ENCODE measurements at places on chromosomes 3 and 15.
A peak's percentile ranks its signal among the peaks of the same experiment; 100 is the strongest.

DNA sequence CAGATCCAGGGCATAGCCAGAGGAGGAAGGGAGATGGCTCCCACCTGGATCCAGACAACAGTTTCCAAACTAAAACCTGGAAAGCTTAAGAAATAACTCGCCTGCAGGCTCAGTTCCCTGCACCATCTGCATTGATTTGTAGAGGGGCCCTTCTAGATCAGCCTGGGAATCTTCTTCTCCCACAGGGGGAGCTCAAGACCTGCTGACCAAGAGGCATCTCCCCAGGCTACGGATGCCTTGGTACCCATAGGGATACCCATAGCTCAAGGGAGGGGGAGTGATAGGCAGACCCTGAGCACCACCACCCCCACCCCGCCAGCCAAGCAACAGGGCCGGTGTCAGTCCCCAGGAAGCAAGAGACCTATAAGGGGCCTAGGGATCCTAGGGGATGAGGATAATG is 28.0 kb upstream of the DCLK3 start:
- DNase-seq = peak; percentile 24

- peak; percentile 56 for DNase-seq
Observed at GRCh38 chr15:80934761-80935221, 54.8 kb downstream of the MESD start.

DNA sequence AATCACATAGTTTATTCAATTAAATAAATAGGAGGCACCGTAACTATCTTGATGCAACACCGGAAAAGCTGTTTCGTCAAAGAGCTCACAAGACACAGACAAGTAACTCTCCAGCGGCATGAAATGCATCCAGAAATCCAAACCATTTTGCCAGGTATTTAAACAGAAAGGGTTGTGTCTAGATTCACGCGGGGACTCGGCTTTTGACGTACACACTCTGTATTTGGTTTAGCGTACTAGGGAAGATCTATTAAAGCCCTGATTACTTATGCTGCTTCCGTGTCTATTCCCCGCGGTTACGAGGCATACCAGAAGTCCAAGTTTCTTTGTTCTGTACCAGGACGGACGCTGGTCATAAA is 718 bp downstream of the BNIP2 start:
- DNase-seq = peak; percentile 73

DNA sequence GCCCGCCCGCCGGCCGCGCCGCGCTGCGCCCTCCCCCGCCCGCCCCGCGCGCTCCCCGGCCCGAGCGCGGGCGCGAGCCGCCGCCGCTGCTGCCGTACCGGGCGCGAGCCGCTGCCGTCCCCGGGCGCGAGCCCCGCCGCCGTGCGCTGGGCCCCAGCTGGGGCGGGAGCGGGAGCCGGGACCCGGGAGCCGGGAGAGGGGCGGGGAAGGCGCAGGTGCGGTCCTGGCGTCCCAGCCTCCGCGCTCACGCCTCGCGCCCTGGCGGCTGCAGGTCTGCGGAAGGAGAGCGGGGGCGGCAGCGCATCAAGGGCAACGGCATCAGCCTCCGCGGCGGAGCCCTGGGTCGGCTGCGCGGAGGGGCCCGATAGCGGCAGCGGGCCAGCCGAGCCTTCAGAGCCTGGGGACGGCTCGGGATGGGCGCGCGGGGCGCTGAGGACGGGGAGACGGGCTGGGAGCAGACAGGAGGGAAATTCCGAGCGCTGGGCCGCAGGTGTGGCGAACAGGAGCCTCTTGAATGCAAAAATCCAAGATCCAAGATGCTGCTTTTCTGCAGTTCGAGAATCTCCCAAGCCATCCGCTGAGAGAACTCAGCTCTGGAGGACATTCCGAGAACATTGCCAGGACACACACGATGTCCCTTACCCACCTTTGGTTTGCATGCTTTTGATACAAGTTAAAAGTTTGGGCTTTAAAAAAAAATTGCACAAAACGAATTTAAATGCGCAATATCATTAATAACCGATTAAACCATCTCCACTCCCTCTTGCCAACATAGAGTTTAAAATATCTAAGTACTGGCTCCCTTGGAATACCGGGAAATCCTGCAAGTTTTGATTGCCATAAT is 251.1 kb downstream of the TJP1 start:
- DNase-seq = no peak

GRCh38 chr3:148400754-148401153 is 296.9 kb upstream of the AGTR1 start:
- DNase-seq = peak; percentile 82

GRCh38 chr3:48157950-48158376 is 30.3 kb downstream of the CDC25A start:
- peak; percentile 74 for DNase-seq

DNA sequence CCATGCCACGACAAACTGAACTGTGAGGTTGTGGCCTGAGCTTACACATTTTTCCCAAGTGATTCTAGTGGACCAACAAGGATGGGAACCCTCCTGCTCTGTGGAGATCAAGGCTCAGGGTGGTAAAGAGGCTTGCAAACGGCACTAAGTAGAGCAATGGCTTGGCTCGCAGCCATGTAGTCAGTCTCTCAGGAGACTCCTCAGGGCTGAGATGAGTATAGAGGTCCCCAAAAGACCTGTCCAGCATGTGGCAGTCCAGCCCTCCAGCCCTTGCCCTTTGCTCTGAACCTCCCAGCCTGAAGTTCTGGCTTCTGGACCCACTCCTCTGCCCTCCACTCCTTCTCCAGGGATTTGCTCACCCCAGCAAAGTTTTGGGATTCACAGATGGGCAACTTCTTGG is 8.3 kb upstream of the CAMP start:
- DNase-seq = no peak

DNA sequence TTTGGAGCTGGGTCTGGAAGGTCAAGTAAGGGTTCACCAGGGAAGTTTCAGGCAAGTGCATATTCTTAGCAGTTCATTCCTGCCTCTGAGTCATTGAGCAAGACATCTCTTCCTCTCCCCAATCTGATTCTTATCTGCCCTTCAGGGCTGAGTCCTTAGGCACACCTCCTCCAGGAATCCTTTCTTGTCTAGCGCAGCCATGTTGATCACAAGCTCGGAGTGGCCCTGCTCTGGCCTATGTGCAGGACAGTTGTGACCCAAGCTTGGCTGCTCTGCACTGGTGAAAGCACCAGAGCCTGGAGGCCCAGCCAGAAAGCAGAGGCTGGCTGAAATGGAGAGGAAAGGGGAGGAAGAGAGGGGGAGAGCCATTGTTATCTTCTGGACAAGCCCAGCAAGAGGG is 30.9 kb upstream of the MRPS22 start:
- DNase-seq = peak; percentile 21

GRCh38 chr3:55307622-55308021 is 179.5 kb downstream of the WNT5A start:
- peak; percentile 95 for DNase-seq

DNA sequence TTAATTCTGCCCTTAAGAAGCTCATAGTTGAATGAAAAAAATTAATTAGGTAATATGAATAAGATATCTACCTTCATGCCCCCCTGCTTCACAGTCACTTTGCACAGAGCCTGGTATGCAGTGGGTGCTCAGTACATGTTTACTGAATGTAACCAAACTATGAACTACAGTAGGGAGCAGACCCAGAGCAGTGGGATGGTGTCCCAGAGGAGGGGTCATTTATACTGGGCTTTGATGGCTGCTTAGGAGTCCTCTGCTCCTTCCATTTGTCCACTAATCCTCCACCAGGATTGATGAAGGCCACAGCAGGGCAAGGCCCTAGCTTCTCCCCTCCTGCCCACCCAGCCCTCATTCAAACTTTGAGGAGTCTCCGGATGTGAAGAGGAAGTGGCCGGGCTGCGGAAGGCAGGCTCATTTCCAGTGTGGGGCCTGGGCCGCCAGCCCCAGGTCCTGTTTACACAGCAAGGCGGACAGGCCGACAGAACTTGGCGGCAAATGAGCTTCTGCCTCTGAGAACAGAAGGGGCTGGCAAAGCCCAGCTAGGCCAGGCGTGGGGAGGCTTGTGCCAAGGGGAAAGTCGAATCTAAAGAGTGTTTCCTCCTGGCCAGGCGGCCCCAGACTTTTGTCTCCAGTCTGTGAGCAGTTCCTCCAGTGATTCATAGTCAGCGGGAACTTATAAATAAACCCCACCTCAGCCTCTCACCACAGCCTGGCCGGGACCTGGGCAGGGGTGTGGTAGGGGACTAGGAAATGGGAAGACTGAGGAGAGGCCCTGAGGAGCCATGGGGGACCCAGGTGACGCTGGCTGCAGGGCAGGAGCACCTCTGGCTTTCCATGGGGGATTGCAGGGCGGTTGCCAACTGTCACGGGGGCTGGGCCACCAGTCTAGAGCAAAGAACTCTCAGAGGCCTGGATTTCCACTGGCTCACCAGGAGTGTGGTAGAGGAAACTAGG is 51.6 kb upstream of the LCTL start:
- DNase-seq = peak; percentile 59

- peak; percentile 82 for DNase-seq
Observed at GRCh38 chr3:168884353-168884903, 779.1 kb downstream of the MECOM start.

GRCh38 chr3:99751649-99752048 is 66.0 kb upstream of the CMSS1 start:
- DNase-seq = peak; percentile 88

DNA sequence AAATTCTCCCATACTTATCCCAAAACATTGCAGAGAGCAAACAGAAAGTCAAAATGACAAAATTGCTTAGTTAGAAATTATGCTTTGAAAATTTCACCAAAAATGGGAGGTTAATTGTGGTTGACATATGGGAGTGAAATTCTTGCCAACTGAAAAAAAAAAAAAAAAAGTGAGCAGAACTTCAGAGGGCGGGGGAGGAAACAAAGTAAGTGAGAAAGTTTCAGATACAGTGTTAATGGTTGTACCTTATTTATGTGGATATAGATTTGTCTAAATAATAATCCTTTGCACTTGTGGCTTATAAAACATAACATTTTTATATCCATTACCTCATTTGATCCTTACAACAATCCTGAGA is 91.5 kb upstream of the RAP2B start:
- DNase-seq = peak; percentile 54

DNA sequence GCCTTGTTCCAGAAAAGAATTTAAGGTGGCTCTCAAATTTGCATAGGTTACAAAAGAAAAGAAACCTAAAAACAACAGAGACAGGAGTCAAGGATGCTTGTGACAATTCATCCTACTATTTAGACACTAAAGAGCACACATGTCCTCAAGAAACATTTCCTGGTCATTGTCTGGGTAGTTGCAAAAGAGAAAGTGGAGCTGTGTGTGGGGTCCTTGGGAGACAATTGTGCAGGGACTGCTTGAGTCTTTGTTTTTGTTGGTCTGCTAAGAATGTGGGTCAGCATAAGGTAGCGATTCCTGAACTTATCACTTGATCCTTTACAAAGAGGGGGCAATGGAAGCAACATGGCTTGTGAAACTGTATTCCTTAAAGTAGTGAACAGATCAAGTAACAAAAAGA is 185.3 kb downstream of the KCNAB1 start:
- no peak for DNase-seq

DNA sequence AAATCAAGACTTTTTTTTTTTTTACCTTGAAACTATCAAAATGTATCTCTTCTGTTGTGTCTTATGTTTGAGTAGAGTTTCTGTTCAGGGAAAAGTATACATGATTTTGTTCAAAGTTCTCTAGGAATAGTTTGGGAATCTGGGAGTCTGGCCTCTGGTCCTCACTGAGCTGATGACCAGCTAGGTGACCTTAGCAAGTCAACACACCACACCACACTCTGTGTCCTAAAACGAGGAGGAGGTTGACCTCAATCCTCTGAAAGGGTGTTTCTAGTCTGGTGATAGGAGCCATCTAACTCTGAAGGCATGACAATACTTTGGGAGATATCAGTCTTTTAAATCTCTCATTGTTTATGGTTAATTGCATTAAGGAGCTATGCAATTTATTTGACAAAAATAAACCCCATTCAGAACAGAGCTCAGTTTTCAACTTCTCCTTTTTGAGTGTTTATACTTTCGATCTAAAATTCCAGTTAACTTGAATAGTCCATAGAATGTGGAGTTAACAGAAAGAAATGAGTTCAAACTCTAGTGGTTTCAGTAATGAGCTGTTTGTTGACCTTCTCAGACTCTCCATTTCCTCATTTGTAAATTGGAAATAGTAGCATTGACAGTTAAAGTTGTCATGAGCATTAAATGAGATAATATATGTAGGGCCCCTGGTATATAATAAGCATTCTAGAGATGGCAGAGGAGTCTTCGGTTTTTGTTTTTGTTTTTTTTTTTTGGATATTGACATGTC is 112.2 kb upstream of the LRRN1 start:
- no peak for DNase-seq

DNA sequence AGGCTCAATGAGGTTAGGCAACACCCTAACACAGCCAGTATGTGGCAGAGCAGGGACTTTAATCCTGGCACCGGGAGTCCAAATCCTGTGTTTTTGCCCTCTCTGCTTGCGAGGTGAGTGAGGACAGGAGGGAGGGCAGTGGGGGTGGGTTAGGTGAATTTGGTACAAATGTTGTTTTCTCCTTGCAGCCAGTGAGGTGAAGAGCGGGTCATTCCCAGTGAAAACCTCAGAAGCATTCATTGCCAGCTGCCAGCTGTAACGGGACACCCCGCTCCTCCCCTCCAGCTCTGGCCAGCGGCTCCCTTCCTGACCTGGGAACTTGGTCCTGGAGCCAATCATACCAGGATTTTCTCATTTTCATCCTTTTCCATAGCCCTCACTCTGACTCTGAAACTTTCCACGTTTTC is 45.7 kb upstream of the RAB6B start:
- peak; percentile 61 for DNase-seq

DNA sequence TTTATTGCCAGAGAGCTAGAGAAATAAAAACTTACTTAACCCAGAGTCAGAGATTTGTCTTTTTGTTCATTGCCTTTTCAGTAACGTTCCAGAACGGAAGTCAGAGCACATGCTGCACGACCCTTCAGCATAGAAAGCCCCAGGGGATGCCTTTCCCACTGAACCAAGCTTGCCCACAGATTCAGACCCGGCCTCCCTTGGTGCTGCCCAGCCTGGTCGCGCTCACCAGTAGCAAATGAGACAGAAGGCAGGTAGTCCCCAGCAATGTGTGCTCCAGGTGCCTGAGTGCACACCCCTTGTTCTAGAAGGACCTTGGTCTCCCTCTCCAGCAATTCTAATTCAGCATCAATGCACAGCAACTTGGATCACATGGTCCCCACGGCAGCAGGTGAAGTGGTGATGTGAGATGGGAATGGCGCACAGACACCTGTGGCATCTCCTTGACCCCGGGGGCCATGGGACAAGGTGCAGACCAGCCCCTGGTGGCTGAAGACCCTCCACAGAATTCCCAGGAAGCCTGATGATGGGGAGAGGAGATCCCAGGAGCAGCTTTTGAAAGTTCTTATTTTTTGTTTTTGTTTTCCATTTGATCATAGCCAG is 91.8 kb upstream of the IQSEC1 start:
- no peak for DNase-seq

DNA sequence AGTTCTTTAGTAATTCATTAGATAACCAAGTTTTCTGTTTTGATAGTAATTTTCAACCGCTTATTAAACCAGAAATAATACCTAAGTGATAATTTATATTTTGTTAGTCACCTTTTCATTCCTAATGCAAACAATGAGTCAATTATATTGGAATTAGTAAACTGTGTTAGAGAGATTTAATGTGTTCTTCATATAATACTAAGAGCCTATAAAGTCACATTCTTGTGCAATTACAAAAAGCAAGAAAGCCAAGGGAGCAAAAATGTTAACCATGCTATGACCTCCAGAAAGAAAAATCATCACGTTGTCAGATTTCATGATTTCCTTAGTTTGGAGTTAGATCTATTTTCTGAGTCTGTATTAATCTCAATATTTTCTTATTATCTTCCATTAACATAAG is 108.8 kb upstream of the SAMMSON start:
- DNase-seq = no peak
